Tongue (tissue), 3 donors: ENCODE measurements at places on chromosomes 6 and 20. TPM values are rescaled to one million over a fixed set of nuclear protein-coding genes. Genes with fewer than 3 reads are reported as not detected.

Gene SRMS
- not detected for total RNA-seq

Gene SLPI
- total RNA-seq, result 181 TPM

- DNase-seq, result no peak
Observed at GRCh38 chr20:58128635-58129625, 99.5 kb downstream of the ANKRD60 start.

DNA sequence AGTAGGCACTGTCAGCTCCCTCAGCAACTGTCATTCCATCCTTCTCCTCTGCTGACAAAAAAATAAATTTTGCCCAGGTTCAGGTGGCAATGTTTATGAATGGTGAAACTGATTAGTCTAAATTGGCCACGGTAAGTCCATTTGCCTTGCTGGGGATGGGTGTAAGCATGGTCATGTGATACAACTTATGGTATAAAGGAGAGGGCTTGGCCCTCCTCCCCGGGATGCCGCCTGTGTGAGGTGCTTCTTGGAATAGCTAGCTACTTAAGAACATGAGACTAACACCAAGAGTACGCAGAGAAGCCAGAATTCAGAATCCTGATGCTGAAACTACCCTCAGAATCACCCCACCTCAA lies 94.4 kb upstream of the MAP7 start:
- no peak for DNase-seq

Gene CHD6
- total RNA-seq, result 65.1 TPM

Gene TBXT
- not detected for total RNA-seq

DNA sequence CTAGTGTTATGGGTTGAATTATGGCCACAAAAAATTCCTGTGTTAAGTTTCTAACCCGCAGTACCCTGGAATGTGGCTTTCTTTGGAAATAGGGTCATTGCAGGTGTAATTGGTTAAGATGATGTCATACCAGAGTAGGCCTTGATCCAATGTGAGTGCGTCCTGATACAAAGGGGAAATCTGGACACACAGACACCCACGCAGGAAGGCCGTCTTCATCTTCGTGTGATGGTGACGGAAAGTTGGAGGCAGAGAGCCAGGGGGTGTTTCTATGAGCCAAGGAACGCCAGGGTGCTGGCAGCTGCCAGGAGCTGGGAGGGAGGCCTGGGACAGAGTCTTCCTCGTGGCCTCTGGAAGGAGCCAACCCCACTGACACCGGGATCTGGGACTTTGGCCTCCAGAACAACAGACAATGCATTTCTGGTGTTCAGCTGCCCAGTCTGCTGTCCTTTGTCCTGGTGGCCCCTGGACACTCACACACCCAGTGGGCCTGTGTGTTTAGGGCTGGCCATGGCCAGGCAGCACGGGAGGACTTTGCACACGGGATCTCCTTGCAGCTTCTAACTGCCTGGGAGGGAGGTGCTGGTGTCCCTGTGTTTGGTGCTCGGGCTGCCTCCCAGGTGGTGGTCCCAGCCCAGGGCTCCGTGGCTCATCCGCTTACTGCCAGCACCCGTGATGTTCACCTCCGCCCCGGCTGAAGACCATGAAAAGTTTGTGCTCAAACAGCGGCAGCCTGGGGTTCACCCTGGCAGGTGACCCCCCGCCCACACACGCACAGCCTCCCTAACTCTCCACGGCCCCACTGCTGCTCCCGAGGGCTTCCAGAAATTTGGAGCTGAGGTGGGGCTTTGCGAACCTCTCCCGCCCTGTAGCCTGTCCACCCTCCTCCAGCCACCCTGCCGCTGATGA lies 53.4 kb upstream of the GATA5 start:
- no peak for DNase-seq

DNA sequence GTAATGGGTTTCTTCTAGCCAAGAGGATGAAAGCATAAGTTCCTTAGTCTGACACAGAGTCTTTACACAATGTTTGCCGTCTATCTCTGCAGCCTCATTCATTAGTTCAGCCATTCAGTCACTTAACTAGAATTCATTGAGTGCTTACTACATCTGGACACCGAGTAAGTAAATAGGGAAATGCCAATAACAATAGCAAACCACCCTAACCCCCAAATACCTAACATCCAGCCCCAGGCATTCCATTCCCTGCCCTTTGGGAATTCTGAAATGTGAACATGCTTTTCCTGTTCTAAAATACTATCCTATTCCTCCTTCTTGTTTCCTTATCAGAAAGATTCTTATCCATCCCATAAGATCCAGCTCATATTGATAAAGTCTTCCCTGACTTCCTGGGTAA lies 277.6 kb upstream of the RNF217 start:
- no peak for DNase-seq

Gene HCRTR2
- not detected for total RNA-seq

DNA sequence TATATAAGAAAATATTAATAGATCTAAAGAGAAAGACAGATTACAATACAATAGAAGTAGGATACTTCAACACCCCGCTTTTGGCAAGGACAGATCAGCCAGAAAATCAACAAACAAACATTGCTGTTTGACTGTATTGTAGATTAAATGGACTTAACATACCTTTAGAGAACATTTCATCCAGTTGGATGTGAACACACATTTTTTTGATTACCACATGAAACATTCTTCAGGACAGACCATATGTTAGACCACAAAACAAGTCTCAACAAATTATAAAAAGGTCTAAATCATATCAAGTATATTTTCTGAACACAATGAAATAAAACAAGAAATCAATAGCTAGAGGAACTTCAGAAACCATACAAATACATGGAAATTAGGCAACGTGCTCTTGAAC lies 148.2 kb downstream of the TRMT11 start:
- no peak for DNase-seq

Gene PCK1
- 0.72 TPM for total RNA-seq

Gene SUMO4
- total RNA-seq, result 5.5 TPM

DNA sequence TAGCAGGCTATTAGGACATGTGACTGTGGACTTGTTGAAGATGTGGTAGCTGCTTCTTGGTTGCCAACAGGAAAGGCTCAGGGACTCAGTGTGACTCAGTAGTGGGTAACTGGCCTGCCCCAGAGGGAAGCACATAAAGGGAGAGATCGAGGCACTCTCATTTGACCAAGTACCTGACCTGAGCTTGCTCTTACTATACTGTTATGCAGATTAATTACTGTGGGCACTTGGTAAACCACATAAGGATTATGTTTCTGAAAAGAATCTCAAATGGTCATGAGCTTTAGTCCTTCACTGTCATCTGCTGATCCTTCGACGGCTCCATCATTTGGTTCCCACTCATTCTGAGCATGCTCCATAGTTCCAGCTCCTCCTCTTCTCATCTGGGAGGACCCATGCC lies 48.2 kb upstream of the RPL7L1 start:
- DNase-seq, result no peak

DNA sequence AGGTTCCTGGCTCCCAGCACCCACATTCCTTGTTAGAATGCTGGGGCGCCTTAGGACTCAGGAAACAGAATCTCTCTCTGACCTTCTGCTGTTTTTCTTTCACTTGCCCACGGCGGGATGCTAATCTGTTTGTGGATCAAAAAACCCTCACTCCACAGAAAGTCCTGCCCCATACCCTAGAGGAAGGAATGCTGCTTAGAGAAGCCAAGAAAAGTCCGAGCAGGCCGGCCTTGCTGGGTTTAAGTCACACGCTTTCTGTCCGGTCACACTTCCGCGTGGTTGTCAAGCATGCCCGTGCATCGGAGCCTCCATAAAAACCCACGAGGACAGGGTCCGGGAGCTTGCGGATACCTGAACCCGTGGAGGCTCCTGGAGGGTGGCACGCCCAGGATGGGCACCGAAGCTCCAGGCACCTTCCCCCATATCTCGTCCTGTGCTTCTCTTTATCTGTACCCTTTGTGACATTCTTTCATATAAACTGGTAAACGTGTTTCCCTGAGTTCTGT lies 223.1 kb downstream of the NRN1 start:
- DNase-seq, result no peak

- no peak for DNase-seq
Observed at GRCh38 chr6:155406801-155407200, 48.8 kb downstream of the NOX3 start.

GRCh38 chr6:36327919-36328236 lies 8.8 kb downstream of the BNIP5 start:
- no peak for DNase-seq

Gene WFDC5
- total RNA-seq, result not detected

DNA sequence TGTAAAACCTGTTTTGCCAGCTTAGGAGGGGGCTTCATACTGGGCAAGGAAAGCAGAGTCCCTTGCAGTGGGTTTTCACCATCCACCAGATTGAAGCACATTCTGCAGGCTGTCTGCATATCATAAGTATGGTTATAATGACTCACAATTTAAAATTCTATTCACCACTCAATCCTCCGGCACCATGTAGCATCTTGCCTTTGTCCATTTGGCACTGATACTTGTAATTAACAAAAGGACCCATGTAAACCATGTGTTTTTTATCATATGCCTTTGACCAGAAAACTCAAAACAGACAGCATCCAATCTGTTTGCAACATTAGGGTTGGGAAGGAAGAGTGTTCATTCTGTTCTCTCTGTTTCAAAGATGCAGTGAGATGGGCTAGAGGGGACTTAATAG lies 3.0 kb downstream of the CD83 start:
- no peak for DNase-seq

DNA sequence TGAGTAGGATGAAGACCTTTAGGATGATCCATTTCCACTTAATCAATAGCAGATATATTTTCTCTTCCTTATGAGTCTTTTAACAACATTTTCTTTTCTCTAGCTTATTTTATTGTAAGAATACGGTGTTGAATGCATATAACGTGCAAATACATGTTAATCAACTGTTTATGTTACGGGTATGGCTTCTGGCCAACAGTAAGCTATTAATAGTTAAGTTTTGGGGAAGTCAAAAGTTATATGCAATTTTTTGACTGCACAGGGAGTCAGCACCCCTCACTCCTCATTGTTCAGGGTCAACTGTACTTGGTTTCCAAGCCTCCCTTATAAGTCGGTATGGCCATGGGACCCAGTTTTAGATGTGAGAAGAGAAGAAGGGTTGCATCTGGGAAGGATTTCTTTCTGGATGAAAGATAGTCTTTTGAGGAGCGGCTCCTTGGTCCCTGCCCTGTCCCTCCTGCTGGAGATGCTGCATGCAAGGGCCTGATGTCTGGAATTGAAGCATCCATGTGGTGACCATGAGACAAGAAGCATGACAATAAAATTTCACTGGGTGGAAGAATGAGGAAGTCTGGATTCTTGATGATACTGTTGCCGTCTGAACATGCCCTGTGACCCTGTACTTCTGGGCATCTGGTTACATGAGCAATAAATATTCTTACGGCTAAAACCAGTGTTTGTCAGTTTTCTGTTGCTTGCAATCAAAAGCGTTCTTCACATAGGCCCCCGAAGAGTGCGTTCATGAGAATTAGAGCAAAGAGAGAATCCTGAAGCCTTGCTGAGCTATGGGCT lies 194.7 kb upstream of the PMEPA1 start:
- DNase-seq, result no peak

Gene PRSS35
- total RNA-seq, result 12.4 TPM

GRCh38 chr6:158405933-158406332 lies 93.7 kb downstream of the TULP4 start:
- DNase-seq, result peak; percentile 72

- DNase-seq, result no peak
Observed at GRCh38 chr6:53128842-53129241, 19.8 kb downstream of the GCM1 start.

DNA sequence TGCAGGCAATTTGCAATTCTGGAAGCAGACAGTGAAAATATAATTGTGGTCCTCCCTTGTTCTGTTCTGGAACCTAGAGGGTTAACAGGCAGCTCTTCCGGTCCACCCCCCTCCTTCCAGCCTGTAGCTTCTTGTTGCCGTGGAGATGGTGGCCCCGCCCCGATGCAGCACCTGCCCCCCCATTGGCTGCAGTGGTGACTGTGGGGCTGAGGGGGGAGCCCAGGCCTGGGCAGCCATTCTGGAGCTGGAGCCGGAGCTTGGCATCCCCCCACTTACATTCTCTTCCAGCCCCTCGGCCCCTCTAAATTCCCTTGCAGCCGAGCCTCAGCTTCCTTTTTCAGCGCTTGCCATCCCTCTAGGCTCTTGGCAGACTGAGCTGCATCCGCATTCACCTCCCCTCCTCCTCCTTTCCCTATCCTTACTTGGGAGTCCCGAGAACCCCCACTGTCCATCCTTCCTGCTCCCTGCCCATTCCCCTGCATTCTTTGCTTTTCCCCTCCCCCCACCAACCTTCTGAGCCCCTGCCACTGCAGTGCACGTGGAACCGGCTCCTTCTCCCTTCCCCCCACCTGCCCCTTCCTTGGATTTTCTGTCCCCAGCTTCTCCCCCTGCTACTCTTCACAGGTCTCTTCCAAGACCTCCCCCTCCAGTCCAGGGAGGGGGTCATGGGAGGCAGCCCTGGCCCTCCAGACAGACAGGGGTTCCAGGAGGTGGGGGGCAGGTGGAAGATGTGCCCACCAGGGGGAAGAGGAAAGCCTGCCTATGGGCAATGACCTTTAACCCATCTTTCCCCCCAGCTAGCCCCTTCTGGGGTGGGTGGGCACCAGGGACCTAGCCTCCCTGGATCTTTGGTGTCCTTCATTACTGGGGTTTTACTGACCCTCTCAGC lies 11.4 kb downstream of the SYNGAP1 start:
- peak; percentile 84 for DNase-seq

DNA sequence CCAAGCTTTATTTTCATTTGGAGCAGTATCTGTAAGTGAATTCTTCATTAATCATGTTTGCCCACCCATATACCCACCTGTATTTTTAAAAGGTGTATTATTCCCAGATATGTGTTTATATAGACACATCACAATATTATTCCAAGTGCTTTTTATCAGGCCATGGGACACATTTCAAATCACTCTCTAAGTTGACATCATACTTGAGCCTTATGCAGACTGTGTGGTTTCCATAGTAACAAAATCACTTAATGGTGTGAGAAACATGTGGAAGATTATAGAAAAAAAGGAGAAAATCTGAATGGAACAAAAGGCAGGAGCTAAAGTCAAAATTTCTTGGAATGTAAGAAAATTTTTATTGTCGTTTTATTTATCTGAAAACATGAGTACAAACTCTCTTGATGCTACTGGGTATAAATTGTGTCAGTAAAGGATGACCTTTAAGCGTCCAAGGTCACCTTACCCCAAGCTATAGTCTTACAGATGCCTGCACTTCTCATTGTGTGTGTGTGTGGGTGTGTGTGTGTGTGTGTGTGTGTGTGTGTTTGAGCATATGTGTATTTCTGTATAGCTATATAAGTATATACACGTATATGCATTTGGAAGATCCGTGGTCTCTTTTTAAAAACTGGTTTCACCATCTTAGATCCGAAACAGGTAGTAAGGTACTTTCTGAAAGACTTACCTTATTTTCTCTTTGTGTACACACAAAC lies 79.8 kb upstream of the CCN6 start:
- DNase-seq, result peak; percentile 68

DNA sequence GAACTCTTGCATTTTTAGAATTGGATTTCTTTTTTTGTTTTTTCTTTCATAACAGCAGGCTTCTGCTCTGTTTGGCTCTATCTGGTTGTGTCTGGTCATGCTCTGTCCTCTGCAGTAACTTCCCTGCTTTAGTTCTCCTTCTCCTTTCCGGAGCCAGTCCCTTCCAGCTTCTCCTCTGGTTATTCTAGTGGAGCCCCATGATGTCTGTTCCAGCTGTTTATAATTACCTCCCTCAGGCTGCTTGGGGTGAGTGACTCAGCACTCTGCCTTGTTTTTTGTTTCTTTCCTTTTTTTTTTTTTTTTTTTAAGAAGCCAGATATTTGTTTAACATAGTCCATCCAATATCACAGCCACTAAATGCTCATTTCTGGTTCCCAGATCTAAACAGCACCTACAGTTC lies 409.6 kb downstream of the MAFB start:
- DNase-seq, result peak; percentile 42
